ENCODE measurements at places on chromosomes 7 and 10. TPM values are rescaled to one million over a fixed set of nuclear protein-coding genes. Genes with fewer than 3 reads are reported as not detected.

DNA sequence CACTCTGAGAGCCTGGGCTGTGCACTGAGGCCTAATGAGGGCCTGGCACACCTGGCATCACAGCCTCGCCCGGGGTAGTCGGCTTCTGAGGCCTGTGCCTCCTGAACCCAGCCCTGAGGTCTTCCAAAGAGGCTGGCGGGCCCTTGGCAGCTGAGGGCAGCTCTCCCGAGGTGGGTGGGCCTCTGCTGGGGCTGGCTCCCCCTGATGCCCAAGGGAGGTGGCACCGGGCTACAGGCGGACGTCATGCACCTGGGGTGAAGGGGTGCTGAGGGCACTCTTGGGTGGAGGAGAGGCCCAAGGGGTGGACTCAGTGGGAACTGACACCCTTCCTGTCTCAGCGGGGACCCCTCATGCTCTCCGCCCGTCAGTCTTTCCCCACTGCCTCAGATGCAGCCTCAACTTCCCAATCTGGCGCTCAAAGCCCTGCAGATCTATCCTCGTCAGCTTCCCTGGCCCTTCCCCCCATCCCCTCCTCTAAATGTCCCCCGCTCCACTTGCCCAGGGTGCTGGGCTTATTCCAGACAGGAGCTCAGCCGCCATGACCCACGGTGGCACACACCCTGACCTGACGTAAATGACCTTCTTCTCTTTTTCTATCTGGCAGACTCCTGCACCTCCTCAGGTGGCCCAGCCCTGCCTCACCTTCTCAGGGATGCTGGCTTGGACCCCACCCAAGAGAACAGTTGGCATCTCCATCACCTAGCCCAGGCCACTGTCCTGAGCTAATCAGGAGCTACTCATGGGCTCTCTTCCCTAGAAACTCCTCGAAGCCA is 38.2 kb downstream of the MYL10 start:
- no peak for DNase-seq

DNA sequence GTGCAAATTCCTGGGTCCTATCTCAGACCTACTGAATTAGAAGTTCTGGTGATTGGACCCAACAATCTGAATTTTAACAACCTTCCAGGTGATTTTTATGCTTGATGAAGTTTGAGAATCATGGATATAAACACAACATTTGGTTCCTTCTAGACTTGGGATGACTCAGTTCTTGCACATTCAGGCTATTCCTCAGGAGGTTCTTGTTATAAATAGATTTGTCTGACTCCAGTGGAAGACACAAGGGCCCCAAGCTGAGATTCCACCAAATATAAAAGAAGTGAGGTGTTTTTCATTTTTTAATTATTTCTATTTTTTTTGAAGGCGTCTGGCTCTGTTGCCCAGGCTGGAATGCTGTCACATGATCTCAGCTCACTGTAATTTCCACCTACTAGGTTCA is 9.4 kb upstream of the TAS2R16 start:
- DNase-seq: no peak

GRCh38 chr10:73871295-73872189 is 2.8 kb downstream of the CAMK2G start:
- no peak for DNase-seq

DNA sequence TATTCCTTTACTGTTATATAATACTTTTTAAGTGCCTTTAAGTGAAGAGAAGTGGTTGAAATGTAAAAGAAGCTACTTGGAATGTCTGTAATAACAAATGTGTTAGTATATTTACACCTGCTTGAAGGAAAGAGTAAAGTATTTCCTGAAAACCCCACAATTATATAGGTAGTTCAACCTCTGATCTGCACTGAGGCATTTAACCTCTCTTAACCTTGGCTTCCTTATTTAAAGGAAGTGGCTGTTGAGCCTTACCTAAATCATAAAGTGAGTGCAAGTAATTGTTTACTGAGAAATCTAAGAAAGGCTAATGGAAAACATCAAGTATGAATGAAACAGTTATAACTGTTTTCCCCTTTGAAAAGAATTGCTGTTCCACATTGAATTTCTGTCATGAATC is 294.5 kb downstream of the ADK start:
- no peak for DNase-seq

- no peak for DNase-seq
Observed at GRCh38 chr7:11373546-11374142, 400.0 kb downstream of the PHF14 start.

DNA sequence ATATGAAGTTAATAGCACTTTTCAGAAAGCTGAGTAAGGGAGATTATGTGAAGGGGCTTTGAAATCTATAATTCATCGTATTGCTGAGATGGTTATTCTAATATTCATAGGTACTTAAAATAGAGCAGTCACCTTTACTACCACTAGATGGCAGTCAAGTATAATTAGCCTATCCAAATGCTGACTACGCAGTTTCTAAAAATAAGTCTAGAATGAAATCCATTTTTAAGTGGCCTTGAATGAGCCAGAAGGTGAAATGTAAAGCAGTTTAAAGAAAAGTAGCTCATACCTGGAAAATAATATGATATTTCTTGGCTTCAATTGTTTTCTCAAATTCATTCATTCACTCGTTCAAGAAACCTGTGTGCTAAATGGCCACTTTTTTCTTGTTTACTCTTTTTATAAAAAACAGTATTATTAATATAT is 1277.1 kb downstream of the GATA3 start:
- peak; percentile 53 for DNase-seq

SYCE1 gene
- 0.43 TPM for polyA plus RNA-seq

FRMPD2 gene
- 0.09 TPM for polyA plus RNA-seq

FAM25C gene
- not detected for polyA plus RNA-seq

Data from hindlimb muscle (tissue), 1 donor.